ENCODE measurements at places on chromosomes 4 and X.

DNA sequence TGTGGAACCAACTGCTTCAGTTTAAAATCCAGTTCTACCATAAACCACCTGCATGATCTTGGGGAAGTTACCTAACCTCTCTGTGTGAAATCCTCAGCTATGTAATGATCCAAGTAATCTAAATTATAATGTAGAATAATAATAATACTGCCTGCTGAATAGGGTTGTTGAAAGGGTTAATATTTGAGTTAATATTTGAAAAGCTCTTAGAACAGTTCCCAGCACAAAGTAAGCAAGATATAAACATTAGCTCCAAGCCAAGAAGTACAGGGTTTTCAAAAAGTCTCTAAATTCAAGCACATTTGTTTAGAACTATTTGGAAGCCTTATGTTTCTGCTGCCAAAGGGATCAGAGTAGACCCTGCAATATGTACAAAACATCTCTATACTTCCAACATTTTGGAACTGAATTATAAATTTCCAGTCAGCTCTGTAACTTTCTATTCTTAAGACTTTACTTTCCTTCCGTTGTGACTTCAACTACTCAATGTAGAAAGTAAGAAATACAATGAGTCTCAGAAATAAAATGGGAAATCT lies 76.7 kb upstream of the FAM9C start:
- no peak for DNase-seq

GRCh38 chrX:141632124-141632523 lies 42.6 kb downstream of the SPANXA2 start:
- no peak for DNase-seq

GRCh38 chrX:151676196-151676595 lies 19.1 kb upstream of the PRRG3 start:
- no peak for DNase-seq

DNA sequence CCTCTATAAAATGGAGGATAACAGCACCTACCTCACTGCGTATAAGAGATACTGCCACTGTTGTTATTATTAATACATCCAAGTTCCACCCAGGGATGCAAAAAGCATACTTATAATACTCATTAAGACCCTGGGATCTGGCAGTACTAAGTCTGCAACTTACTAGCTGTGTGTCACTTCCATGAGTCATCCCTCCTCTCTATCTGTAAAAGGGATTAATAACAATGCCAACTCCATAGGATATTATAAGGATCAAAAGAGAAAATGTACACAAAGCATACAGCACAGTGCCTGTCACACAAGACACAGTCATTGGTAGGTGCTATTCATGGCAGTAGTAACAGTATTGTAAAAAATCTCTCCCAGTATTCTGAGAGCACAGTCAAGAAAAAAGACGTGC lies 216.7 kb downstream of the HS6ST2 start:
- no peak for DNase-seq

DNA sequence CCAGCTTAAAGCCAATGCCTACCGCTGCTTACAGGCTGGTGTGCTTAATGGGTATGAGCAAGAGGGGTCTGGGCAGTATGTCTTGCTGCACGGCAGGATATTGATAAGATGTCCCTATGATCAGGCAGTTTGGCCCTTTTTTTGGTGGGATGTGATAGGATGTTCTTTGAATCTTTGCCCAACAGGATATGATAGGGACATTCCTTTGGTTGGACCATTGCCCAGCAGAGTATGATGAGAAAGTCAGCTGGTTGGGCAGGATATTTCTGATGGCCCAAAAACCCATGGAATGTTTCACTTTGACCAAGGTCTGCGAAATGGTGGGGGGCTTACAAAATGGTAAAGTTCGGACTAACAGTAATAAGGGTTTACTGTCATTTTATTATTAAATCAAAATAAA lies 1060.6 kb downstream of the STIM2 start:
- no peak for DNase-seq

DNA sequence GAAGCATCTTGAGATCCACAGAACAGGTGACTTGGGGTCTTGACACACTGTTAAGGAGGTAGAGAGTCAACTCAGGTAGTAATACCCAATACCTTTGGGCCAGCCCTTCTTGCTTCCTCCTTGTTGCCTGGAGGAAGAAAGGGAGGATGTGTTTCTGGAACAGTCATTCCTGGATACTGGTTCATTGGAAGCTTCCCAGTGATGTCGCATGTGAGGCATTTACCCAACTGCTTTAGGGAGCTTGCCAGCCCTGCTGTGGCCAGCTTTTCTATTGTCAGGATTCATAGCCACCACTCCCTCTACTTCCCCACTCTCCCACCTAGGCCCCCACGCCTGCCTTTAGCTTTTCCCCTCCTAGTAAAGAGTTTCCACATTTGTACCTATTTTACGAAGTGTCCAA lies 310.3 kb upstream of the PRPS2 start:
- DNase-seq, result no peak

GRCh38 chr4:7787681-7788141 lies 151.9 kb downstream of the AFAP1 start:
- DNase-seq, result no peak

DNA sequence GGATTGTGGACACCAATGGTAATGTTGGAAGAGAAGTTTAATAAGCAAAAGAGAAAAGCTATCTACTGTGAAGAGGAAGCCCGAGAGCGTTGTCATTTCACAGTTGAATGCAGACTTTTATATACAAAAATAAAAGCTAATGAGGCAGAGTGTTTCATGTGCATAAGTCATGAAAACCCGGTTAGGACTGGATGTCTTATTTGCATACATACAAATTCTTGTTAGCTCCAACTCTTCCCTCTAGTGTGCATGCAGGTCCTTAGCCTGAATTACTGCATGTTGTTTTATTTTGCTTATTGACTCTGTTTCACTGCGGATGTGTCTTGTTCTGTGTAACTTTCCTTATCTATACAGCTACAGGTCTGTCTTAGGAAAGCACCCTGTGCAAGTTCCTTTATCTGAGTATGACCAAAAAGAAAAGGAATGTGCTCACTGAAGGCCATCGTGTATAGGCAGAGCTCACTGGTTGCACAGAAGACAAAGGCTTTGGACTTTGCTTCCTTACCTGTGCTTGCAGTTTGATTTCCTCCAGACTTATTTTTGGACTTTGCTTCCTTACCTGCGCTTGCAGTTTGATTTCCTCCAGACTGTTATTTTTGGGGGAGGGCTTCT lies 25.1 kb upstream of the UGT2B11 start:
- DNase-seq, result no peak

- no peak for DNase-seq
Observed at GRCh38 chrX:30653415-30654131, at the start of gene GK. TSS of gene GK (plus strand) at chrX:30653423. CDS start at chrX:30653538, 115 bp downstream.

DNA sequence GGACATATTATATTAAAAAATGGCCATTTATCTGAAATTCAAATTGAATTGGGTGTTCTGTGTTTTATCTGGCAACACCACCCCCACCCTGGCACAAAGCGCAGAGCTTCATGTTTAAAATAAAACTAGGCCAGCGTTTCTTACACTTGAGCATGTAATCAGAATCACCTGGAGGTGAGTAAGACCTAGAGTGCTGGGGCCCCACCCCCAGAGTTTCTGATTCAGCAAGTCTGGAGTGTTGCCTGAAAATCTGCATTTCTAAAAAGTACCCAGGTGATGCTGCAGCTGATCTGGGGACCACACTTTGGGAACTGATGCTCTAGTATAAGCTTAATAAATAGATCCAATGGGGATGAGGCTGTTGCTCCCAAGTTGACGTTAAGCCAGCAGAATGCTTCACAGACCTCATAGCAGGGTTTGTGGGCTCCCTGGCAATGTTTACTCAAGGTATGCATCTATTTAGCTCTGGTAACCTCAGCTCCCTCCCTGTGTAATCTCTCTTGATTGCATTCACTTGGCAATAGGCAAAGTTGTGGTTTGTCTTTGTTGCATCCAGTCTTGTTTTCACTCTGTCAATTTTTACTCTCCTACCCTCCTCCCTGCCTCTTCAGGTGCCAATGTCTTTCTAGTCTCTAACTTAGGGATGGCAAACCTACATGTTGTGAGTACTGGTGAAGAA lies 99.8 kb upstream of the TEX13D start:
- DNase-seq, result peak; percentile 20

DNA sequence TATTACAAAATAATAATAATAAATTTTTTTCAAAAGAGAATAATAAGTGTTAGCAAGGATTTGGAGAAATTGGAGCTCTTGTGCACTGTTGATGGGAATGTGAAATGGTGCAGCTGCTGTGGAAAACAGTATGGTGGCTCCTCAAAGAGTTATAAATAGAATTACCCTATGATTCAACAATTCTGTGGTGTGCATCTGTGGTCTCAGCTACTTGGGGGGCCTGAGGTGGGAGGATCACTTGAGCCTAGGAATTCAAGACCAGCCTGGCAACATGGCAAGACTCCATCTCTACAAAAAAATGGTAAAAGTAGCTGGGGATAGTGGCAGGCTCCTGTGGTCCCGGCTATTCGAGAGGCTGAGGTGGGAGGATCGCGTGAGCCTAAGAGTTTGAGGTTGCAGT lies 19.6 kb downstream of the MND1 start:
- DNase-seq, result no peak

GRCh38 chr4:114782415-114783214 lies 184.0 kb downstream of the UGT8 start:
- no peak for DNase-seq

- no peak for DNase-seq
Observed at GRCh38 chr4:40957281-40957680, 207.5 kb downstream of the NSUN7 start.

DNA sequence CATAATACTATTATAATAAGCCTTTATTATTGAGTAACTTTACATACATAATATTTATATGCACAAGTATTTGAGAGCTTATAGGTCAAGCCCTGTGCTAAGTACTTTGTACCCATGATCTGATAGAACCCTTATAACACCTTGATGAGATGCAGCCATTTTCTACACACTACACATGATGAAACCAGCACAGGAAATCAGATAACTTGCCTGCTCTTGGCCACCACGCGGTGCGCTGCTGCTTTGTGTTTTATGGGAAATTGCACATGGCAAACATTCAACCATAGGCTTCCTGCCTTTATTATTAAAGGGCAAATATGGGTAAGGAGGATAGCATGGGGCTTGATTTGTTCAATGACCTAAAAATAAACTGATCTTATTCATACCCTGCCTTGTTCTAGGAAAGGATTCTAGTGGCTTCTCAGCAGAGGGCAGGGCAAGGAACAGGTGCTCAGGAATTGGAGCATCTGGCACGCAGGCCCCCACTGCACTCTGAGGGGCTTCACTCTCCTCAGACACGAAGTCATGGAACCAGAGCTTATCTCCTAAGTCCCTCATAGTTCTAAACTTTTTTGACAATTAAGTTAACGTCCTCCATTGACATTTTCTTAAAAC lies 31.6 kb upstream of the NAP1L5 start:
- no peak for DNase-seq

DNA sequence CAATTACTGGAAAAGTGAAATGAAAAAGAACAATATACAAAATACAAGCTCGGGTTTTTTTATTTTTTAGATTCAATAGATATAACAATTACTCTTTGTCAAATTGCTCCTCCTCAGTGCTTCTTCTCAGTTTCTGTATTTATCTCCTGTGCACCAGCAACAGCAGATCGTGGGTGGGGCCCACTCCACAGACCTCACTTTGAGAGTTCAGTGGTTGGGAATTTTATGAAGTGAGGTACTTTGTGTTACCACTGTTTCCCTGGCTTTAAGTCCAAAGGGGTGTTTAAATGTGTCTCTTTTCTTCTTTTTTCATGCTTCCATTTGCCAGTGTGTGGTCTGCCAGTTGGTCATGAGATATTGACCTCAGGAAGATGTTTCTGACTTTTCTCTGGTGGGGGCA lies 54.4 kb downstream of the KIT start:
- DNase-seq, result no peak

GRCh38 chr4:29708473-29708872 lies 1011.7 kb upstream of the PCDH7 start:
- no peak for DNase-seq

GRCh38 chr4:87853108-87853507 lies 20.3 kb downstream of the MEPE start:
- DNase-seq, result no peak

DNA sequence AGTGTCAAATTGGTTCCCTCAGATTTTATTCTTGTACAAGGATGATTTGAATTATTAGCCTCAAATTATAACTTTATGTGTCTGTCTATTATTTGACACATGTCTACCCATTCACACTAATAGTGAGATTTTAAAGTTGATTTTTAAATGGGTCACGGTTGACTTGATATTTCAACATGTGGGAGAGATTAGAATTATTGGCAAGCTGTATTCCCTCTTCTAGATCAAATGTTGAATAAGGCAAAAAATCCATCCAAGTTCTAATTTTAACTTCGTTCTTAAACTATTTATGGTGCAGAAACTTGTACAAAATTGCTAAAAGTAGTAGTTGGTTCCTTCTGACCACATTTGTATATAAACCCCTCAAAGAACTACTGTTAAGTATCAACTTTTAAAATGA lies 1498.0 kb downstream of the STIM2 start:
- no peak for DNase-seq

GRCh38 chr4:101421386-101421785 lies 74.1 kb upstream of the PPP3CA start:
- DNase-seq, result no peak

GRCh38 chr4:138632856-138633579 lies 382.6 kb upstream of the NOCT start:
- DNase-seq, result no peak

DNA sequence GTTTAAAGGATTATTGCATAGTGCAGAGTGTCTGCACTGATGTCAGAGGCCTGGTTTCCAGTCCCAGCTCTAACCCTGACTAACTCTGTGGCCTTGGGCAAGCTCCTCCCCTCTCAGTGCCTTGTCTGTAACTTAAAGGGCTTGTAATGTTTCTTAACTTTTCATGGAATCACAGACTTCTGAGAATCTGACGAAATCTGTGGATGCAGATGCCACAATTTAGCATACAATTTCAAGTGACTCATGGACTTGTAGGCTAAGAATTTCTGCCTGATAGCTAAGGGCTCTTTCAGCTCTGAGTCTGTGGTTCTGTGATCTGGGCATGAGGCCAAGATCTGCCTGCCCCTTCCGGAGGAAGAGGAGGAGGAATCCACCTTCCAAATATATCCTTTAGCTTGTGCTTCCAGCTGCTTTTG lies 236.9 kb downstream of the AR start:
- no peak for DNase-seq

DNA sequence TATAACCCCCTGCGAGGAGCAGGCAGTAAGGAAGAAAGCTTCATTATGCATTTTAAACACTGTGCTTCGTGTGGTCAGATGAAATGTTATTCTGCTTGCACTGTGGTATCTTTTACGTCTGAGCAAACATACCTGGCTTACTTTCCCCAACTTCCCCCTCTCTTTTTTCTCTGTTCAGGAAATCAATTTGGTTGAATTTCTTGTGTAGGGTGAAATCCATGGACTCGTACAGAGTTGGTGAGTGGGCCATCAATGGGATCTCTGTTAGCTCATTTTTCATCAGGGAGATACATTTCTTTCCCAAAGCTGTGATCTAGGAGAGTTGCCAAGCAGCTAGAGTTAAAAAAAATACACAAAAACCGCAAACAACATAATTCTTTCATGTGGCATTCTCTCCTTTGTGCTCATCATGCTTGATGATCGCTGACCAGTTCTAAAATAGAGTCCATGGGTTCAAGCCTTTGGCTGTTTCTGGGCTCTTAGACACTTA lies 98.5 kb downstream of the FRAS1 start:
- no peak for DNase-seq

- DNase-seq, result no peak
Observed at GRCh38 chr4:95539106-95539505, 9.7 kb downstream of the UNC5C start.

- DNase-seq, result no peak
Observed at GRCh38 chrX:30580641-30581040, 3.1 kb upstream of the TASL start.
